Stimulated activated CD8-positive, alpha-beta memory T cell treated with anti-CD3 and anti-CD28 coated beads, Interleukin-7, amount 100 ng/mL, for 1 hour (primary cell): ENCODE measurements at places on chromosomes 6 and 20.

DNA sequence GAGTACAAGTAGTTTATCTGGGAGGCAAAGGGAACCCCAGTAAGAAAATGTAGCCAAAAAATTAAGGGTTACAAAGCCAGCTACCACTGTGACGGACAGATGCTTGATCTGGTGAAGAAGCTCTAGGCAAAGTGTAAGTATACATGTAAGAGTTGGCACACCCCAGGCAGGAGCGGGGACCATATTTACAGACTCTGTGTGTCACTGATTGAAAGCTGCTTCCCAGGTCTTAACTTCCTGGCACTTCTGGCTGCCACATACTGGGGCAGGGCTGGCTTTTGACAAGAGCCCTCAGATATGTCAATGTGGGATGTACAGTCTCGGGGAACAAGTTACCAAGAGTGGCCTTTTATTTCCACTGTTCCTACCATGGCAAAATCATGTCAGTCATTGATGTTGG is 48.0 kb upstream of the BCLAF1 start:
- no peak for DNase-seq

GRCh38 chr6:99349171-99350141 is at the start of gene FAXC:
Gene FAXC, minus strand, starts transcription at chr6:99349674. Its CDS starts 302 bp downstream, at chr6:99349372.
- no peak for DNase-seq

- no peak for DNase-seq
Measured at GRCh38 chr6:20631549-20631924, 97.3 kb downstream of the CDKAL1 start.

DNA sequence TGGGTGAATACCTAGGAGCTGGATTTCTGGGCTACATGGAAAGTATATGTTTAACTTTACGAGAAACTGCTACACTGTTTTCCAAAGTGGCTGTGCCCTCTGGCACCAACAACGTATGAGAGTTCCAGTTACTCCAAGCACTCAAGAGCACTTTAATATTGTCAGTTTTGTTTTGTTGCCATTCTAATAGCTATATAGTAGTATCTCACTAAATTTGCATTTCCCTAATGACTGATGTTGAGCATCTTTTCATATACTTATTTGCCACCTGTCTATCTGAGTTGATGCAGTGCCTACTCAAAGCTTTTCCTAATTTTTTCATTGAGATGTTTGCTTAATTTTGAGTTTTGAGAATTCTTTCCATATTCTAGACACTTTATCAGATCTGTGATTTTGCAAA is 76.7 kb downstream of the IYD start:
- DNase-seq: no peak

DNA sequence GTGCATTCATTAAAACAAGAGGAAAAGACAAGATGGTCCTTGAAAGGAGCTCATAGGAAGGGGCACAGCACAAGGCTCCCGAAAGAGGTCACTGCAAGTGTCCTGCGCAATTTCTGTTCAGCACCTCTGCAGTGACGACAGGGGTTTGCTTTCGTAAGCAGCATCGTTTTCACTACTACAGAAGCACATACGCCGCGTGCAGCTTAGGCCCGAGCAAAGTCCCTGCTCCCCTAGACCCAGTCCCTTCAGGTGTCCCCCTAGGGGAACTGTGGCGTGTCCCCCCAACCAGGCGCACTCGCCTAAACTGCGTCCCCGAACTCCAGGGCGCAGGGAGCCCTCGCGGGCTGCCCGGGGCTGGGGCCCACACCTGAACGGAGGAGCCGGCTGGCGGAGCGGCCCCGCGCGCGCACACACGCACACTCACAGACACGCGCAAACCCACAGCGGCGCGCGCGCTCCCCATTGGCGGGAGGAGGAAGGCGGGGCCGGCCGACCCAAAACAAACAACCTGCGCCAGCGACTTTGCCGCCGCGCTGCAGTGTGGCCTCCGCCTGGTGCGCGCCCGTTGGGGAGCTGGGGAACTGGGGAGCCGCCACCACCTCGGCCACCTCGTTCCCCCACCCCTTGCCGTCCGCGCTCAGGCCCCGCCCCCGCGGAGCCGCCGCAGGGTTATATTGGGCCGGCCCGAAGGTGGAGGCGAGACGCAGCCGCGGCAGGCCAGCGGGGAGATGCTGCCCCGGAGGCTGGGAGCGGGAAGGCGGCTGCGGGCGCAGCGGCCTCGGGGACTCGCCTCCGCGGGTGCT is at the start of gene FOXQ1:
TSS of gene FOXQ1 (plus strand) at position 699 of the 803 bp plus-strand sequence. CDS start 607 bp downstream, outside the sequence.
- no peak for DNase-seq

DNA sequence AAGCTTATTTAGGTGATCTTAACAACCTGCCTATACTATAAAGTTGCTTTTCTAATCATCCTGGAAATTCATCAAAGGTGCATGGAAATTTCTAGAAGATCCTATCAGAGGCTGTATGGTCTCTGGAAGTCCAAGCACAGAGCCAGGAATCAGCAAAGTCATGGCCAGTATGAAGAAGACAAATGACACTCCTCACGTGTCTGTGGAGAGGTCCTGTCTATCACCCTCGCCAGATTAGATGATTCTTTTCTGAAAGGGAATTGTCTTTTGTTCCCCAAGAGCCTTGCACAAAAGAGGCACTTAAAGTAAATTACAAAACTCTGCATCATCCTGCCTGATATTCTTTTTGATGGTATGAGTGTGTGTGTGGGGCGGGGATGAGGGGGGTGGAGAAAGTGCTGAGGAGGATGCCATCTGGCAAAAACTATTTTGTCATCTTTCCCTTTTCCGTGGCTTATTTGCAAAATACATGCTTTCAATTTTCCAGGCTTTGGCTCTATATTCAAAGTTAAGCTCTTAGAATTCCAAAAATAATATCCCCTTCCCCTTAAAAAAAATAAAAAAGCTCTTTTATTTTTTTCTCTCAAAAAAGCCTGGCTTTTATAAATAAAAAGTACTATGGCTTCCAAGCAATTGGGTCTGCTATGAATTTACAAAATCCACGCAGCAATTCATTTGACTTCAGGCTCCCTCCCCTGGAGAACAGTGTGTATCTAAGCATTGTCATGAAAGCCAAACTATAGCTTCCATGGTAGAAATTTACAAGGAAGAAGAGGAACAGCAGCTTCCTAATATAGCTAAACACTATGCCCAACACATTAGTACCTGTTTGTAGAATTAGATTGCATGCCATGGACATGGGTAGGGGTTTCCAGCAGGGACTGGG is 185.2 kb upstream of the ARG1 start:
- no peak for DNase-seq

DNA sequence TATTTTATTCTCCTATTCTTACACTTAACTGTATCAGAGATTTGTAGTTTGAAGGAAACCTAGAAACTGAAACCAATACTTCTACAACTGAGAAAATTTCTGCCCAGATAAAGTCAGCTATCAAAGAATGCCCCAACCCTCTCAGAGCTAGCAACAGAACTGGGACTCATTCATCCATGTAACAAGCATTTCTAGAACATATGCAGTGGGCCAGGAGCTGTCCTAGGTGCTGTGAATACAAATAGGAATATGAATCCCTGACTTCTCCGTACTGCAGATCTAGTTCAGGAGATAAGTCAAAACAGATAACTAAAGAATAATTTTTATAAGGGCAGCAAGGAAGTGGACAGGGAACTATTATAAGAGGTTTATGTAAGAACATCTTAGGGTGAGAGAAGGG is 654.1 kb upstream of the NOX3 start:
- no peak for DNase-seq

- no peak for DNase-seq
Measured at GRCh38 chr6:7975764-7976146, 65.2 kb upstream of the TXNDC5 start.

DNA sequence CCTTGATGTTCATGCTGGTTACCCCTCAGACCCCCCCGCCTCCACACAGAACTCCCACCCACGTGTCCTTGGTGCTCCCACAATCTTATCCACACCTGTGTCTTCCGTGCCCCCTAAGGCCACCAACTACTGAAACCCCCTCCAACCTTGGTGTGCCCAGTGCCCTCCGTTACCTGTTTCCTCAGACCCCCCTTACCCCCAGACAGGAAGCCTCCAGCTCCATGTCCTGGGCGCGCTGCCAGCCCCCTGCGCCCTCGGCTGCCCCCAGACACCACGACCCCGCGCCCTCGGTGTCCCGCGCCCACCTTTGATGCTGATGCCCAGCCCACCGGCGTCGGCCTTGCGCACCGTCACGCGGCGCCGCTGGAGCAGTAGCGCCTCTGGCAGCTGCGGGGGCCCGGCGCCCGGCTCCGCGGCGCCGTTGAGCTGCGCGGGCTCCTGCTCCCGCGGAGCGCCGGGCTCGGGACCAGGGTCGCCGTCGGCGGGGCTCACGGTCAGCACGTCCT is 504 bp downstream of the SNTA1 start:
- DNase-seq: no peak

GRCh38 chr6:13985663-13986325 is 61.0 kb downstream of the RNF182 start:
- no peak for DNase-seq

DNA sequence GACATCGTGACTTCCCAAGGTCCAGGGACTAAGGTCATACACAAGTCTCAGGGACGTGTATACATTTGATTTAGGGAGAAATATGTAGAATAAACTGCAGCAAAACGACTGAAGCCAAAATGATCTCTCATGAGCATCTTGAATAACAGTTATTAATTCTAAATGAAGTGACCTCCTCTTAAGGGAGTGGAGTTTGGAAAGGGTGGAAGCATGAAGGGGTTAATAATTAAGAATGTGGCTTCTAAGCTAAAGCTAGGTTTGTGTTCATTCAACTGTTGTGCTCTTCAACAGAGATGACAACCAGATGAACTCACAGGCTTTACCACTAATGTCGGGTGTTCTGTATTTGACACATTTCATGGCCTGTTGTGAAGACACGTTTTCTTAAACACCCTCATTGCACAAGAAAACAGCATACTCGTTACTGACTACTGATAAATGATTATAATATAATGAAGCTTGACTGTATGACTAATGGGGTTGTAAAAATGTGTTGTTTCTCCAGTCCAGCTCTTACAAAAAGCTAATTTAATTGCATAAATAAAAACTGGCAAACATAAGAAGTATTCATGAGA is 1.5 kb downstream of the PPP1R14C start:
- DNase-seq: no peak

DNA sequence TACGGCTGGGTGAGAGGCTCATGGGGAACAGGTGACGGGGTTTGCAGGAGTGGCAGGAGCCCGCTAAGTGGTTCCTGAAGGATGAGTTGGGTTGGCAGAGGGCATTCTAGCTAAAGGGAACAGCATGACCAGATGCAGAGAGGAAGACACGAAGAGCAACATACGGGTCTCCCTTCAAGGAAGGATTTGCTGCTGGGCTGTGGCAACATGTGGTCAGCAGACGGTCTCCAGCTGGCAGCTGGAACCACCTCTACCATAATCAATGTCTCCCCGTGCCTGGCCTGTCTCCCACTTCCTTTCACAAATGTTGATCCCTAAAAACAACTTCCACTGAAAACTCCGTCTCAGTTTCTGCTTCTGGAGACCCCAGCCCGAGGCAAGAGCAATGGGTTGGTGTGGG is 80.6 kb upstream of the SULF2 start:
- DNase-seq: no peak

- no peak for DNase-seq
Measured at GRCh38 chr20:38195521-38195920, 30.5 kb upstream of the TGM2 start.

DNA sequence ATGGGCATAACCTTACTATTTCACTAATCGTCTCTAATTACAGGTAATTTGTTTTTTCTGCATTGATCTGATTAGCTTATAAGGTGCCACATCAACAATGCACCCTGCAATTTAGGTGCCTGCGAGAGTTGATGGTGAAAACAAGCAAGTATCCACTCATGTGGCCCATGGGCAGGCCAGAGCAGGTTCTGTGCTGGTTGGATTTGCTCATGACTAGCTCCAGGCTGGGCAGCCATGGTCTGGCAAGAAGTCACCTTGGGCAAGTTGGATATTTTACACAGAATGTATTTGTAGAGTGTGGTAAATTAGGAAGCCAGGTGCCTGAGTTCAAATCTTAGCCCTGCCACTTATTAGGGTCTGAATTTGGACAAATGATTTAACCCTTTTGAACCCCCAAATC is 25.3 kb downstream of the RAB44 start:
- DNase-seq: no peak

GRCh38 chr6:41840326-41840725 is 52.8 kb downstream of the TOMM6 start:
- no peak for DNase-seq

DNA sequence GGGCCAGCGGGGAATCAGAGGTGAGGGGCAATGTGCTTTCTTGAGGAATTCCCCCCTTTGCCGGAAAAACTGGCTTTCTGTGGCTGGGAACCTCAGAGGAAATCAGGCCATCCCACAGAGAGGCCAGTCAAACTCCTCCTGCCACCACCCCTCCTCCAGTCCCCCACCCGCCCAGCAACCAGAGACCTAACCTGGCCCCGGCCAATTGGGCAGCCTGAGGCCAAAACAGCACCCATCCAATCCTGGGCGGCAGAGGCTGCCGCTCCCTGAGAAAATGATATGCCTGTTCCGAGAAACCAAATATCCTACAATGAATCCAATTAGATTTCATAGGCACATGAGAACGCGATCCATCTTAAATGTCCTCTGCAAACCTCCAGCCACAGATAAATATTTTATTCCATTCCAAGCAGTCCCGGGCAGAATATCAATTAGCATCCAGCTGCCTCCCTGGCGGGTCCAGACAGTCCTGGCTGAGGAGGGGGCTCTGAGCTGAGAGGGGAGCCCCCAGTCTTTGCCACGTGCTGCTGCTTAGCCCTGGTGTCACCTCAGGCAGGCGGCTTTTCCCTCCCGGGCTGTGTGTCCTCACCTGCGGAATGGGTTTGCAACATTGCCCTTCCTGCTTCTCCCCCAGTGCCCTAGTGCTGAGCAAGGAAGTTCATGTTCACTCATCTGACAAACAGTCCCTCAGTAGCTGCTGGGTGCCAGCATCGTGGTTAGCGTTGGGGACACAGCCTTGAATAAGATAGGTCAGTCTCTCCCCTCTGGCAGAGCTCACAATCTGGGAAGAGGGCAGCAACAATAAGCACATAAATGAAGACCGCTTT is 95.0 kb downstream of the DLGAP4 start:
- no peak for DNase-seq

DNA sequence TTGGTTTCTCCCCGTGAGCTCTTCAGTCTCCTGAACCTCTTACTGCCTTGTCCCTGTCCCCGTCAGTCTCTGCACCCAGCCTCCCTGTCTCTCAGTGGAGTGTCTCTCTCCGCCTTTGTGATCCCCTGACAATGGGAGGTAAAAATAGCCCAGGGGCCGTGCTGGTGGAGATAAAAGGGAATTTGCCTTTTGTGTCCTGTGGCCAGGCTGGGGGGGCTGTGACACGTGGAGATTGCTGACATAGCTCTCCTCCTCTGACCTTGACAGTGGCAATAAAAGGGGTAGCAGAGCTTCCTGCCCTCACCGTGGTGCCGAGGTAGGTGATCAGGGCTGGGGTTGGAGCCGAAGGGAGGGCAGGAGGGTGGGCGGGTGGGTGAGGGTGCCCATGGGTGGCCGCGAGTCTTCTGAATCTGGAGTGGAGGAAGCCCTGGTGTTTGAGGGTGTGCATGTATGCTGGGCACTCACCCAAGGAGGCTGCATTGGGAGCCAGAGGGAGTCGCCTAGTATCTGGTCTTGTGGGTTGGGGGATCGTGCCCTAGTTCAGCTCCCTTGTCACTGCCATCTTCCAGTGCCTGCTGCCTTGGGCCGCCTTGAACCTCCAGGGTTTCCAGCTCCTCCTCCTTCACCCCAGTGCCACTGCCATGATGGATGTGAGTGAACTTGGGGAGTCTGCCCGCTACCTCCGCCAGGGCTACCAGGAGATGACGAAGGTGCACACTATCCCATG is 21.9 kb downstream of the MYH7B start:
- DNase-seq: no peak
